Astrocyte (in vitro differentiated cells and primary cell): ENCODE measurements at places on chromosomes 1 and 21. TPM values are rescaled to one million over a fixed set of nuclear protein-coding genes. Genes with fewer than 3 reads are reported as not detected.

GRCh38 chr1:231507476-231508355, 20.8 kb upstream of the TSNAX start:
- no peak for DNase-seq
- H3K4me1 ChIP-seq = no peaks in the 10 kb centered on the region
- H3K27me3 ChIP-seq = no peaks in the 10 kb centered on the region
- no peak overlapping the region for H3K27ac ChIP-seq

DNA sequence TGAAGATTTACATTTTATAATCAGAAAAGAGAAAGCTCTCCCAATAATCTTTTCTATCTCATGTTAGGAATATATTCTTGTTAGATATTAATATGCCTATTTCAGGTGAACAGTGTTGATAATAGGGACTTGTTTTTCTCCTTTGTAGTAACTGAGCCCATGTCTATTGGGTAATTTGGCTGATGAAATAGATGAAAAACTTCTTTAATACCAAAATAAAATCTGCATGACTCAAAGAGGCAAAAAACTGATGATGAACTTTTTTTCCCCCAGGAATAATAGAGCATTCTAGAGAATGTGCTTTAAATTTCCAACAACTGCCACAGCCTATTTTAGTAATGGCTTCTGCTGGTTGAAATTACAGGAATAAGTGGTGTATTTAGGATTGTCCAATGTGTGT, 178.9 kb upstream of the GREM2 start:
- no peak overlapping the region for H3K4me3 ChIP-seq
- no peaks in the 10 kb centered on the region for H3K36me3 ChIP-seq
- H3K27me3 ChIP-seq = no peaks in the 10 kb centered on the region
- DNase-seq = no peak

- H3K27ac ChIP-seq = no peak overlapping the region
- no peak overlapping the region for H3K4me3 ChIP-seq
- no peak for DNase-seq
These were observed 284.3 kb upstream of the FMN2 start for GRCh38 chr1:239807361-239807760.

DNA sequence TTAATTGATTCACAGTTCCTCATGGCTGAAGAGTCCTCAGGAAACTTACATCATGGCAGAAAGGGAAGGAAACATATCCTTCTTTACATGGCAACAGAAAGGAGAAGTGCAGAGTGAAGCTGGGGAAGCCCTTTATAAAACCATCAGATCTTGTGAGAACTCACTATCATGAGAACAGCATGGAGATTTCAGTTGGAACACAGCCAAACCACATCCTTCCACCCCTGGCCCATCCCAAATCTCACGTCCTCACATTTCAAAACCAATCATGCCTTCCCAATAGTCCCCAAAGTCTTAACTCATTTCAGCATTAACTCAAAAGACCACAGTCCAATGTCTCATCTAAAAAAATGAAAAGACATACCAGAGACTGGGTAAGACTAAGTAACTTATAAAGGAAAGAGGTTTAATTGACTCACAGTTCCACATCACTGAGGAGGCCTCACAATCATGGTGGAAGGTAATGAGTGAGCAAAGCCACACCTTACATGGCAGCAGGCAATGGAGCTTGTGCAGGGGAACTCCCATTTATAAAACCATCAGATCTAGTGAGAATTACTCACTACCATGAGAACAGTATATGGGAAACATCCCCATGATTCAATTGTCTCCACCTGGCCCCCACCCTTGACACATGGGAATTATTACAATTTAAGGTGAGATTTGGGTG, 105.2 kb downstream of the MRPL39 start:
- H3K27me3 ChIP-seq = no peaks in the 10 kb centered on the region
- H3K27ac ChIP-seq = no peak overlapping the region
- H3K4me1 ChIP-seq = no peaks in the 10 kb centered on the region
- no peaks in the 10 kb centered on the region for H3K36me3 ChIP-seq
- H3K4me3 ChIP-seq = no peak overlapping the region

DNA sequence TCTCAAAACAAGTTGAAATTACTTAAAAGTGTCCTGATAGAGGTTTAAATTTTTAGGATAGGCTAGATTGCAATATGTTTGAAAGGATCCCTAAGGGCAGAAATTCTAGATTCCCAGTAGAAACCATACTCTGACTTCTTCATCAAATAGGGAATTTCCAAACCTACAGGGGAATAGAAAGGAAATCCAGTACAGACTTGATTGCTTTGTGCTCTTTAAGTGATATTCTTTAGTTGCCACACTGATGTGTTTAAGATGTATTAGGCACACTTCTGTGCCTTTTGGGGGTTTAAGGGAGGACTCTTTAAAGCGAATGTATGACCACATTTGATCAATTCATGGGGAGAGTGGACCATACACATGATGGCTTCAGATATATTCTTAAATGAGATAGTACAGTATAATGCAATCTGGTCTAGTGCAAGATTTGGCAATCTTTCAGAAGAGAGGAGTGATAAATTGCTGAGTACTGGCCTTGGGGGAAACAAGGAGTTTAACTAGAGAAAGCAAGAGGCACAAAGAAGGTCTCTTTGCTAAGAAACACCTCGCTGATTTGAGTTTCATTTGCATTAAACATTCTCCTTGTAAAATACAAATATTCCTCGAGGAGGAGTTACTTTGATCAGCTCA, 268.8 kb upstream of the NR5A2 start:
- DNase-seq = no peak
- no peaks in the 10 kb centered on the region for H3K27me3 ChIP-seq
- no peak overlapping the region for H3K4me3 ChIP-seq
- no peaks in the 10 kb centered on the region for H3K36me3 ChIP-seq
- no peak overlapping the region for H3K27ac ChIP-seq

- H3K27me3 ChIP-seq = no peaks in the 10 kb centered on the region
- H3K27ac ChIP-seq = peak overlapping the region; percentile 91
- H3K4me3 ChIP-seq = no peak overlapping the region
- peaks cover 27% of the 10 kb centered on the region for H3K4me1 ChIP-seq
- DNase-seq = peak; percentile 97
- H3K36me3 ChIP-seq = no peaks in the 10 kb centered on the region
These were observed 47.6 kb upstream of the SAMD13 start for GRCh38 chr1:84253891-84254290.

DNA sequence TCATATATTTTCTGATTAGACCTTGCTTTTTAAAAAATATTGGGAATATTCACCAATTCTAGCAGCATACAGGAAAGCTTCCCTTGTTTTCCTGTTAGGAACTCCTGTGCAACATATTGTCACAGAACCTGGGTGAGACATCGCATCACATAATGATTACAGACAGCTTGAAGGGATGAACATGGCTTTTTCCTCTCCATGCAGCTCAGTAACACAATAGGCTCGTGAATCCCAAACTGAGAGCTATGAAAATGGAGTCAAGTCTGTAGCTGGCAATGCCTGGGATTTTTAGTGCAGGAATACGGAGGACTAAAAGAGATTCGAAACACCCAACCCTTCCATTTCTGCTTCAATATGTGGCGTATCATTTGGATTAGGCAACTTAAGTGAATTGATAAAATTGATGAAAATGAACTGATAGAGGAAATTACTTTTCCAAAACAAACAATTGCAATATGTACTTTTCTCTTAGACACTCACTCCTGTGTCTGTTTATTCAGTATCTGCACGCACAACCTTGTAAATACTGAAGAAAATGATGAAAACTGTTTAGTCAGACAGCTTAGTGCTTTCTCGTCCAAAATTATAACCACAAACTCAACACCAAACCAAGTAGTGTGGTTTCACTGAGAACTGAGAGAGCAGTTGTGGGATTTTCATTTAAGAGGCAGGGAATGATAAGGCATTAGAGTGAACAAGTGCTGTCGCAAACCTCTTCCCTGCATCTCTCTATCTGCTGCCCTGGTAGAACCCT, 250.4 kb downstream of the PTBP2 start:
- no peaks in the 10 kb centered on the region for H3K27me3 ChIP-seq
- H3K27ac ChIP-seq = no peak overlapping the region
- H3K36me3 ChIP-seq = no peaks in the 10 kb centered on the region
- peaks cover 4% of the 10 kb centered on the region for H3K4me1 ChIP-seq

GRCh38 chr1:21902026-21903012, 34.8 kb downstream of the HSPG2 start:
- peaks cover 51% of the 10 kb centered on the region for H3K4me1 ChIP-seq
- H3K36me3 ChIP-seq = no peaks in the 10 kb centered on the region
- no peaks in the 10 kb centered on the region for H3K27me3 ChIP-seq
- H3K4me3 ChIP-seq = no peak overlapping the region
- no peak for DNase-seq

DNA sequence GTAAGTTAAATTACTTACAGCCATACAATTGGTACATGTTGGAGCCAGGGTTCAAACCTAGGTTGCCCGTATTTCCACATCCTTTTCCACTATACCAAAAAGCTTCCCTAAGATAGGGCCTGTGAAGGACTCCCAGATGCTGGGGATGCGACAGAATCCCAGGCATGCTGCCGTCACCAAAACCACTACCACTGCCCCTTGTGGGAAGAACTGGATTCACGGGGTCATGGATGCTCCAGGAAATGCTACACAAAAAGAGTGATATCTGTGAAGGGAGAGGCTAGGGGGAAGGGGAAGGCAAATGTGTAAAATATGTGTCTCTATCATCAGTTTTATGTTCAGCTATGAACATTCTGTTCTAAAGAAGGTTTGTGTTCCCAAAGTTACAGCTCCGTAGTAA, 133.9 kb upstream of the IVNS1ABP start:
- H3K4me3 ChIP-seq = no peak overlapping the region
- H3K27me3 ChIP-seq = no peaks in the 10 kb centered on the region
- no peaks in the 10 kb centered on the region for H3K36me3 ChIP-seq
- no peaks in the 10 kb centered on the region for H3K4me1 ChIP-seq

GRCh38 chr1:33719771-33720670, 143.9 kb upstream of the HMGB4 start:
- no peaks in the 10 kb centered on the region for H3K27me3 ChIP-seq
- H3K4me1 ChIP-seq = peaks cover 3% of the 10 kb centered on the region
- no peak overlapping the region for H3K27ac ChIP-seq
- peak; percentile 72 for DNase-seq

DNA sequence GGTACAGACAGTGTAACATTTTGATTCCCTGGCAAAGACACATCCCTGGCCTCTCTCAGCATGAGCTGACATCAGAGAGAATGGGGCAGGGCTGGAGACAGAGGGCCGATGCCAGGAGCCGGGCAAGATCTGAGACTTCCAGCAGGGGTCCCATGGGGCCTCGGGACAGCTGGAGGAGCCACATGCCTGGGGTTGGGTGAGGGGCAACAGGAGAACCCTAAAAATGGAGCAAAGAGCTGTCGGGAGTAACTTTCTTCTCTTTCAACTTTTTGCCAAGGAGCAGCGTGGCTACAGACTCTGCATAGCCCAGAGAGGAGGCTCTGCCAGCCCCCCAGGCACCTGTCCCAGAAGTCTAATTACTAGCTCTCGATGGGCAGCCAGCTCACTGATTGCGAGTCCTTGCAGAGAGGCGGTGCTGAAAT, 130.8 kb downstream of the LACTBL1 start:
- no peaks in the 10 kb centered on the region for H3K4me1 ChIP-seq
- no peak overlapping the region for H3K4me3 ChIP-seq
- no peaks in the 10 kb centered on the region for H3K36me3 ChIP-seq
- H3K27me3 ChIP-seq = no peaks in the 10 kb centered on the region

- no peak overlapping the region for H3K4me3 ChIP-seq
- no peaks in the 10 kb centered on the region for H3K27me3 ChIP-seq
These were observed 122.1 kb upstream of the IFFO2 start for GRCh38 chr1:19078536-19078935.

DNA sequence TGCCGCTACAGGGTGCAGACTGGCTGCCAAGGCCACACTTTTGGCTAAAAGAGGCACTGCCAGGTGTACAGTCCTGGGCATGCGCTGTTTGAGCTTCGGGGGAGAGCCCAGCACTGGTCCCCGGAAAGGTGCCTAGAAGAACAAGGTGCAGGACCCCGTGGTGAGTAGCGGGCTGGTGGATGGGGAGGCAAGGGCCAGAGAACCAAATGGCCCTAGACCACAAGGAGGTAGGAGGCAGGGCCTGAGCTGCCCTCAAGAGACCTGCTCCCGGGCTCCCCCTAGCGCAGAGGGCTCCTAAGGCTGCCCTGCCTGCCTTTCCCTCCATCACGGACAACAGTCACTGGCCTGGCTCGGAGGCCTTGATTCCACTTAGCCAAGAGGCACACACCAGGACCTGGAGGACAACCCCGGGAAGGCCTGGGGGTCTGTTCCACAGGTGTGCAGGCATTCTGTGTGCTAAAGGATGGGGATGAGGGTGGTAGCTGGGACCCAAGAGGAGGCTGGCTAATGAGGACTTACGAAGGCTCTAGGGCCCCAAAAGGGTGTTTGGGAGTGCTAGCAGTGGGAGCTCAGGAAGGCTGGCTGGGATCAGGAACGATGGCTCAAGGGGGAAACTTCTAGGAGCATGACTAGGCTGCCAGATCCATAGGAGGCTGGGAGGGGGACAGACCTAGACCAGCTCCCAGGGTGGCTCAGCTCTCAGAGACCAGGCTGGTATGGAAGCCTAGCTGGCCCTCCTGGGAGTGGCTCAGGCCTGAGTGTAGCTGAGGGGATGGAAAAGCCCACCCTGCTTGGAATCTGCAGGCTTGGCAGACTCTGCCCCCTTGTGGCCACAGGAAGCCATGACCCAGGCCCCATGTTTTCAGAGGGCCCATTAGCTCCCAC, 742 bp downstream of the ARTN start:
- H3K4me1 ChIP-seq = peaks cover 27% of the 10 kb centered on the region
- H3K27me3 ChIP-seq = no peaks in the 10 kb centered on the region
- H3K36me3 ChIP-seq = no peaks in the 10 kb centered on the region
- no peak for DNase-seq
- no peak overlapping the region for H3K4me3 ChIP-seq

DNA sequence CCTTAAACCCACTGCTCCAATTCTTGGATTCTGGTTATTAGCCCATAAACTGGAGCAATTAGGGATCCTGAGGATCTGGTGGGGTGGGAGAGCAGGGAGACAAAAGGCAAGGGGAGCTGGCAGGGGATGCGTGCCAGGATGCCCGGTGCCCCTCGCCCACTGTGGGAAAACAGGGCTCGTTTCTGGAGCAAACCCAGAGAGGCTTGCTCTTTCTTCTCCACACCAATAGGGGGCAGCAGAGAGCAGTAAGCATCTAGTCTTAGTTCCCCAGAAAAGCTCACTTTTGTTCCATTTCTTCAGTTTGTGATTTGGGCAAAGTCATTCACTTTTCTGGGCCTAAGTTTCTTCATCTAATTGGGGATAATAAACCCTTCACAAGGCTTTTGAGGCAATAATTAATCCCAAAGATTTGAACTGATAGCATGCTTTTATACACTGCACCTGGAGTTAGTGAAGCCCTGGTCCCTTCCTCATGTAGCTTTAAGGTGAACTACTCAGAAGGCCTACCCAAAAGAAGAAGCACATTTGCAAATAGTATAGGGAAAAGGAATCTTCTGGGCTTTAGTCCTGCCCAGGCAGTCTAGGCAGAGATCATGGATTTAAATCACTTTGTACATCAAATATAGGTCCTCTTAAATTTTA, 160.6 kb upstream of the USP24 start:
- DNase-seq = peak; percentile 8
- no peak overlapping the region for H3K4me3 ChIP-seq
- H3K27me3 ChIP-seq = no peaks in the 10 kb centered on the region
- H3K36me3 ChIP-seq = no peaks in the 10 kb centered on the region

CACNA1S gene
- not detected in 2 replicates for total RNA-seq

CCDC30 gene
- total RNA-seq = 2.2 and 2.5 TPM in 2 replicates

PRKCZ gene
- 28.6 and 32.6 TPM in 2 replicates for total RNA-seq

CD1D gene
- 0.18 TPM in 1 of 2 replicates, not detected in the other for total RNA-seq

MTHFR gene
- 11.5 and 13.0 TPM in 2 replicates for total RNA-seq

FMO5 gene
- total RNA-seq = 1.0 and 1.3 TPM in 2 replicates

LCE6A gene
- not detected in 2 replicates for total RNA-seq

GUCA2B gene
- total RNA-seq = not detected in 2 replicates

TMEM81 gene
- 4.8 and 4.9 TPM in 2 replicates for total RNA-seq

UBR4 gene
- 133 and 153 TPM in 2 replicates for total RNA-seq
